ENCODE measurements at places on chromosomes 3 and 15.

- no peak for DNase-seq
These were observed 28.4 kb upstream of the EPHB3 start for GRCh38 chr3:184532940-184533732.

GRCh38 chr15:66863390-66864085 lies 161.5 kb downstream of the SMAD6 start:
- no peak for DNase-seq

DNA sequence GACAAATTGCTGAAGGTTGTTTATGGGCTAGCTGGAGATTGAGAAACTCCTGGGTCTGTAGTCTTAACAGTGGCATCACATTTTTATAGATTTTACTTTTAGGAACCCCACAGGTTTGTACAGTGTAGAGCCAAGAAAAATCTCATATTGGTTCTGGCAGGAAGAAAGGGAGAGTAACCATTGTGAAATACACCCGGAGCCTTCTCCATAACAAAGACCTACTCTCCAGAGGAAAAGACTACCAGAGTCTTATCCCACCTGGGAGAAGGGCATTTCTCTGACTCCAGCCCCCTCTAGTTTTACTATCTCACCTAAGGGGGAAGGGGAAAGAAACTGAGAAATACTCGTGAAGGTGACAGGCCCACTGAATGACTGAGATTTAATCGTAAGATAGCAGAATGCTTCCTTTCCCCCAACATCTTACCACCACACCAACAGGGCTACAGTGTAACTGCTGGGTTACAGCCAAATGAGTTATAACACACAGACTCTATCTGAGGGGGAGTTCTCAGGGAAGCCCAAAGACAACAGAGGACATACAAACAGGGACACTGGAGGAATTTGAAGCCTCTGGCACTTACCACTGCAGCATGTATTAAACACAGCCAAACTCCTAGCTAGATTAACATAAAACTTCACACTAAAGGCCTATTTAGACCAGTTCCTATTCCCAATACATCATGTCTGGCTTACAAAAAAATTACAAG lies 56.1 kb downstream of the SYN2 start:
- no peak for DNase-seq

- DNase-seq: peak; percentile 51
These were observed 154.8 kb upstream of the LRIG1 start for GRCh38 chr3:66655671-66656070.

GRCh38 chr3:15316998-15317435 lies 15.4 kb downstream of the SH3BP5 start:
- no peak for DNase-seq
